ENCODE measurements at places on chromosomes 5 and 9.

DNA sequence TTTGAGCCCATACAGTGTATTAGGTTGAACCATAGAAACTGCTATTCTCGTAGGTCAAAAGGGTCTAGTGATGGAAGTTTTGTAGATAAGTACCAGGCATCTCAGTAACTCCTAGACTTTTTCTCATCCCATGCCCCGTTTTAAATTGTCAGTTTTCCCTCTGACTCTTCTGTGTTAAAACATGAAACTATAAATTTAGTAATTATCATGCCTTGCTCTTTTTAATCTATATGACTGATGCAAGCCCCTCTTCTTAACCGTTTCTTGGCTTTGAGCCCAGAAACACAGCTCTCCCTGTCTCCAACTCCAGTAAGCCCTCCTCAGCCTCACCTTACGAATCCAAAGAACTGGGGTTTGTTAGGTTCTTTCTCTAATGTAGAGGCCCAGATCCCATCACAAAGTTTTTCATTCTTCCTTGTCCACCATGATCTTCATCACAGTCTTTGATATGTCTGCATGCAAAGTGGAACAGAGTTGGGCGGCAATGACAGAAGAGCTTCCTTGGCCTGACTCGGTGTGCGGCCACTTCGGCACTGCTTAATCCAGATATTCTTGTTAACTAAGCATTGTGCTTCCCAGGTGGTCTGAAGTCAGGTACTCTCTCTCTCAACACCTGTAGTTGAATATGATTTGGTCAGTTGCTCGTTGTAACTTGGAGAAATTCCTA, 21.1 kb downstream of the RGMB start:
- DNase-seq = no peak

GRCh38 chr5:120151825-120152224, 312.3 kb upstream of the PRR16 start:
- no peak for DNase-seq

- no peak for DNase-seq
Observed at GRCh38 chr5:171391996-171392577, 4.4 kb downstream of the NPM1 start.

GRCh38 chr5:94694671-94695070, 76.2 kb downstream of the SLF1 start:
- DNase-seq = no peak

GRCh38 chr5:156497804-156498208, 170.8 kb downstream of the SGCD start:
- DNase-seq = no peak

GRCh38 chr5:173902743-173903142, 14.6 kb downstream of the CPEB4 start:
- DNase-seq = no peak

DNA sequence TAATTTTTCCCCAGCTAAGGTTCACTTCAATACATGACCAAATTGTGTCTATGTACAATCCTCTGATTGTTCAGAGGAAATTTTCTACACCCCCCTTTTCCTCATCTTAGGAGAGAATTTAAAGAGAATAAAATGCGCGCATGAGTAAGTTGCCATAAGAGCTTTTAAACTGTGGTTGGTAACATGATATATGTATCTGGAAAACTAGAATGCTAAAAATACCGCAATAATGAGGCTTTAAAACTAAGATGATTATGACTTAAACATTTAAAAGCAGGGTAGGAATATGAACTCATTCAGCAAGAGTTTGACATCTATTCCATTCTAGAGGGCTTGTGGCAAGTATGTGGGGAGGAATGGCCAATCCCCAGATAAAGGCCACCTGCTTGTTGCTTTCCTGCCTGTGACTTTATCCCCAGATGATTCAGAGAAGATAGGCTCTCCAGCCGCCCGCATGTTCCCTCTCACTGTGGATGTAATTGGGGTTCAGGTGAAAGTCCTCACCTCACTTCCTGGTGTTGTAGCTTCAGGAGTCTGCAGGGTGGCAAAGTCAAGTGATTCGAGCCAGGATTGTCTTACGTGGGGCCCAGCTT, 26.5 kb upstream of the BASP1 start:
- no peak for DNase-seq

DNA sequence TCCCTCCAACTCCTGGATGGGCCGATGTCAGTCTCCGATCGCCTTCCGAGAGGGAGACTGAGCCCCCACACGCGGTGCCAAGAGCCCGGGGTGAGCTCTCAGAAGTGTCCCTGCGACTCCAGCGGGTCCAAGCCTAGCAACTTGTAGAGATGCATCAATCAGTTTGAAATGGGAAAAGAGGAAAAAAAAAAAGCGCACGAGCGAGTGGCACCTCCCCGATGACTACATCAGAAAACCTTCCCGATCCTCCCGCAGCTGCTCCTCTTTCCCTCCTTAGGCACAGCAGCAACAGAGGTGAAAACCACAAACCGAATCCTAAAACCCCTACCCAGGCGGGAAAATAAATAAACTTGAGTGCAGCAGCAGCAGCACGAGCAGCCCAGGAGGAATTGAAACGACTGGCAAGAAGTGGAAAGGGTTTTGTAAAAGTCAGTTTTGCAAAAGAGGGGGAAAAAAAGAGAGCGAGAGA, 1.0 kb upstream of the EFNA5 start:
- no peak for DNase-seq

DNA sequence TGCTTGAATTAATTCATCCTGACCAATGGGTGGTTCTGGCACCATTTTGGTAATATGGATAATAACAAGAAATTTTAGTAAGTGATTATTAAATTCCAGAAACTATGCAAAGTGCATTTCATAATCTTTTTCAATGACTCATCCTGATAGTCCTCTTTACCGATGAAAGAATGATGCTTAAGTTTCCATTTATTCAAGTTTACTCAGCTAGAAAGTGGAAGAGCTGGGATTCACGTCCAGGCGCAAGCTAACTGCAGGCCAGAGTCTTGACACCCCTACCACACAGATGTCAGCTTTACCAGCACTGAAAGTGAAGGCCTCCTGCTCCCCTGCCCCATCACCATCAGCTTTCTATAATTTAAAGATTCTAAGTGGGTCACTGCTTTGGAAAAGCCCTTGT, 493.5 kb upstream of the WWC1 start:
- DNase-seq = no peak

DNA sequence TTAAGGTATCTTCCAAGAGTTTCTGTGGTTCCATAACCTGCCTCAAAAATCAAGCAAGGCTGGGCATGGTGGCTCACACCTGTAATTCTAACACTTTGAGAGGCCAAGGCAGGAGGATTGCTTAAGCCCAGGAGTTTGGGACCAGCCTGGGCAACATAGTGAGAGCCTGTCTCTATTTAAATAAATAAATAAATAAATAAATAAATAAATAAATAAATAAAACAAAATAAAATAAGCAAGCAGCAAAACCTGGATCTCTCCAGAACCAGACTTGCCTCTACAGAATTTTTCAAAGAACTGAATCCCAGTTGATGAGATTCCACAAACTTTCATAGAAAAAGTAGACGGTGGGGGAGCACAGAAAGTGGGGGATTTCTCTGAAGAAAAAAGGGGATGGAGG, 12.3 kb downstream of the SERINC5 start:
- DNase-seq = no peak

- no peak for DNase-seq
Observed at GRCh38 chr5:147818290-147818689, 13.2 kb downstream of the SPINK1 start.

DNA sequence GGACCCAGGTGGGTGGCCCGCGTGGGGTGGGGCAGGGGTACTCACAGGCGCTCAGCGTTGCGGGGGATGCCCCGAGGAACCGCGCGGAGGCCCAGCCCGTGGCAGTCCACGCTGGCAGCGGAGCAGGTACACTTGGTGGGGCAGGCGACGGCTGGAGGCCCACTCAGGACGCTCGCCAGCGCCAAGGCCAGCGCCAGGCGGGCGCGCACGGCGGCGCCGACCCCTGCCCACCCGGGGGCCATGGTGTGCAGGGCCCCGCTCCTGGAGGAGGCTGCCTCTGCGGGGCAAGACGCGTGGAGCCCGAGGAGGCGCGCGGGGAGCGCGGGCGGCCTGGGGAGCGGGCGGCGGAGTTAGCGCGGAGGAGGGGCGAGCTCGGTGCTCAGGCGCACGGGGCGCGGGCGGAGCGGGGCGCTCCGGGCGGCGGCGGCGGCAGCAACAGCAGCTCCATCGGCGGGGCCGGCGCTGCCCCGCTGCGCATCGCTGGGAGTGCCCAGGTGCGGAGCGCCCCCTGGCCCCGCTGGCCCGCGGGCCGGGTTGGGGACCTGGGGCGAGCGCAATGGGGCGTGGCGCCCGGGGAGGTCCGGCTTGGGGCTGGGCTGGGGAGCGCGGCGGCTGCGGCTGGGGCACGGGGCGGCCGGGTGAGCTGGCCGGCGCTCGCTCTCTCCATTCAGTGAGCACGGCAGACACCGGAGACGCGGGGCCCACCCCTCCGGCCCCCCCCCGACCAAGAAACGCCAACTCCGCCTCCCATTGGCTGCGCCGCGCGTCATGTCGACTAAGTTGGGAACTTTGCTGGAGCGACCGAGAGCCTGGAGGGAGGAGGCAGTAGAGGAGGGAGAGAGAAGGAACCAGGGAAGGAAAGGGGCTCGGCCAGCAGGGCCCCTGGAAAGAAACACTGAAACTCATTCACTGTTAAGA, at the start of gene SLIT3:
Gene SLIT3 (minus strand): TSS at position 672 of the 918 bp plus-strand sequence. CDS start 430 bp downstream, at position 242.
- DNase-seq = no peak

DNA sequence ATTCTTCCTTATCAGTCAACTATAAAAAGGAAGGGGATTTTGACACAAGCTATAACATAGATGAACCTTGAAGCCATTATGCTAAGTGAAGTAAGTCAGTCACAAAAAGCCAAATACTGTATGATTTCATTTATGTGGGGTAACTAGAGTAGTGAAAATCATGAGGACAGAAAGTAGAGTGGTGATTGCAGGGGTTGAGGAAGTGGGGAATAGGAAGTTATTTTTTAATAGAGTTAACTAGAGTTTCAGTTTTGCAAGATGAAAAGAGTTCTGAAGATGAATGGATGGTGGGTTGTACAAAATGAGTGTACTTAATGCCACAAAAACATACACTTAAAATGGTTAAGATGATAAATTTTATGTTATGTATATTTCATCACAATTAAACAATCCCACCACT, 65.4 kb upstream of the FAM174A start:
- DNase-seq = no peak

GRCh38 chr5:174553556-174553955, 170.8 kb upstream of the MSX2 start:
- no peak for DNase-seq

- DNase-seq = no peak
Observed at GRCh38 chr5:5270958-5271785, 131.0 kb downstream of the ADAMTS16 start.

- no peak for DNase-seq
Observed at GRCh38 chr9:114603248-114603647, 7.8 kb upstream of the TMEM268 start.

DNA sequence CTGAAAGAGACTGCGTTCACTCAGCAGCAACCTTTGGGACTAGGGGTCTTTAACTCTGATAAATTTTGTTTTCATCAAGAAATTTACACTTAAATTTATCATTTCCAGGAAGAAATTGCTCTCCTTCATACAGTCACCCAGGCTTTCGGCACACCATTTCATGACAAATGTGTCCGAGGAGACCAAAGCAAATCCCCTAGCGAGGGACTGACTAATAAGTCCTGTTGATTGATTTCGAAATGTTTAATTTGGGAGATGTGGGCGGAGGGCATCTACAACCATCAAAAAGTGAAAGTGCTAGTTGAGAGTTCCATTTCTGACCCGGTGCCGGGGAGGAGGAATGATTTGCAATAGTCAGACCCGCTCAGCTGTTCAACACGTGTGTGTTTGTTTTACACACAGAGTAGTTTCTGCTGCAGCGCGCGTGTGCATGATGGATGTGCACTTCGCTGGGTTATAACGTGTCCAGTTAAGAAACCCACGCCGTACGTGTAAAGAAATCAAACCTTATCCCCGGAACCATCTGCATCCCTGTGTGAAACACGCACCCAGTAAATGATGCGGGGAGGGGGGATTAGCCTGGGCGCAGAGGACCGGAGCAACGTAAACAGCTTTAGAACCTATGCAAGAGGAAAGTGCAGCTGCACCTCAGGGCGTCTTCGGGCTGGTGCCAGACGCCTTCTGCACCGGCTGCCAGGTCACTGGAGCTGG, 845 bp upstream of the NR4A3 start:
- DNase-seq = no peak

DNA sequence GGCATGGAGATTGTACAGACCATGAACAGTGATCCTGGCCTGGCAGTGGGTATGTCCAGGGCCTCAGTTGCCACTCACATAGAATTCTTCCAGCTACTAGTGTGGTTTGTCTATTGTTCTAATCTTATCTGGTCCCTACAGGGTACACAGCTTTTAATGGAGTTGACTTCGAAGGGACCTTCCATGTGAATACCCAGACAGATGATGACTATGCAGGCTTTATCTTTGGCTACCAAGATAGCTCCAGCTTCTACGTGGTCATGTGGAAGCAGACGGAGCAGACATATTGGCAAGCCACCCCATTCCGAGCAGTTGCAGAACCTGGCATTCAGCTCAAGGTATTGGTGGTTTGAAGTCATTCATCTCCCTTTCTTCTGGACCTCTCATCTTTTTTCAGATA, 43.8 kb downstream of the THBS4 start:
- DNase-seq = no peak

DNA sequence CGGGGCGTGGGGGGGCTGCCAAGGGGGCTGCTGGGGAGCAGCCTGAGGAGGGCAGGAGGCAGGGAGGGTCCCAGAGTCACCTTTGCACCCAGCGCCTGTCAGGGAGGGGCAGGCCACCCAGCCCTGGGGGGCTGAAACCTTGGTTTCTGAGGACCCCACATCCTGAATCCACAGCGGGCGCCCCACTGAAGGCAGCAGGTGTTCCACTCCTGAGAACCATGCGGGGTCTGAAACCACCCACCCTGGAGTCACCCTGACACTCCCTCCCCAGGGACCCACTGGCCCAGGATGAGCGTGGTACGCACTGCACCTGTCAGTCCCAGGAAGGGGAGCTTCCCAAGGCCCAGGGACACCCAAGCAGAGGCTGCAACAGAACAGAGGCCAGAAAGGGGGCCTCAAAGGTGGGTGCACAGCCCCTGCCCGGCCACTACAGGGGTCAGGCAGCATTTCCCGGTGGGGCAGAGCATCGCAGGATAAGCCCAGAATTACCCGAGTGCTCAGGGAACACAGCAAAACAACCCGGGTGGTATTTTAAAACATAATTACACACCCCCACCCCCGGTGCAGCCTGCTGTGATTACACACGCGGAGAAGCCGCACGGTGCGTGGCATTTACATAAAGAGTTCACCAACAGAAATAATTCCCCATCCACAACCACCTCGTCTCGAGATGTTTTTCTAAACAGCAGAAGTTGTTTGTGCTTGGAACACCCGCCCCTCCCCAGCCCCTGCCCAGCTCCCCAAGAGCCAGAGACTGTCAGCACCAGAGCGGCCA, 57.3 kb upstream of the UBAC1 start:
- no peak for DNase-seq

GRCh38 chr9:92961627-92962302, 14.4 kb downstream of the FGD3 start:
- no peak for DNase-seq

GRCh38 chr5:147336876-147337275, 102.0 kb downstream of the STK32A start:
- DNase-seq = no peak

- no peak for DNase-seq
Observed at GRCh38 chr9:118336250-118336942, 632.2 kb downstream of the TLR4 start.

GRCh38 chr9:88926781-88927505, 64.3 kb upstream of the S1PR3 start:
- no peak for DNase-seq

- DNase-seq = no peak
Observed at GRCh38 chr9:2493109-2493508, 128.5 kb upstream of the VLDLR start.

Data from NCI-H1048 (cell line).